ENCODE measurements at places on chromosomes 4 and X.

DNA sequence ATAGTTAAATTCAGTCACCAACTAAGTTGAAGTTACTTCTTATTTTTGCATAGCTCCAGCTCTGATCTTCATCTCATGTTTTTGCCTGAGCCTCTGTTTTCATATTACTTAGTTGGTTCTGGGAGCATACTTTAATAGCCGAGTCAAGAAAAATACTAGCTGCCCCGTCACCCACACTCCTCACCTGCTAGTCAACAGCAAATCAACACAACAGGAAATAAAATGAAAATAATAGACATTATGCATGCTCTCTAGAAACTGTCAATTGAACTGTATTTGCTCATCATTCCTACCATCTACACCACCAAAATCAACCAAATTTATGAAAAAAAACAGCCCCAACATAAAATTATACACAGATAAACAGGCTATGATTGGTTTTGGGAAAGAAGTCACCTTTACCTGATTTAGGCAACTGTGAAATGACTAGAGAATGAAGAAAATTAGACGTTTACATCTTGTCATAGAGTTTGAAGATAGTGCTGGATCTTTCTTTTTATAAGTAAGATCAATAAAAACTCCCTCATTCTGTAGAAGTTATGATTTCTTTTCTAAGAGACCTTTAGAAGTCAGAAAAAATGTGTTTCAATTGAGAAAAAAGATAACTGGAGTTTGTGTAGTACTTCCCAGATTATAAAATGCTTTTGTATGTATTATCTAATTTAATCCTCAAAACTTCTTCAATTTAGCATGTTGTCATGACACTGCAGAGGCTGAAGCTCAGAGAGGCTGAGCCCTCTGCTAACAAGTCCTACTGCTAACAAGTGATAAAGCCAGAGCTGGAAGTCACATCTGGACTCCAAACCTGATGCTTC is 7.0 kb downstream of the ALB start:
- DNase-seq, result no peak

DNA sequence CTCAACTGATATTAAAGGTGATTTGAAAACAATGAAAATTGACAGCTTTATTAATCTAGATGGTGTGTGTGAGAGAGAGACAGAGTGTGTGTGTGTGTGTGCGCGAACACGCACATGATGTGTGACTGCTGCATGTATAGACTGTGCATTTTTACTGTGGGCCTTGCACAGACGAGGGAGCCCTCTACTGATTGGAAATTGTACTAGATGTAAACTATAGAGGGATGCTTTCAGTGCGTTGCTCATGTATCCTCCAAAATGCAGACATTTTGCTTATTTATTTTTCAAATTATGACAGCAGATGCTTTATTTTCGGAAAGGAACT is 168.4 kb upstream of the GK2 start:
- DNase-seq, result peak; percentile 4

DNA sequence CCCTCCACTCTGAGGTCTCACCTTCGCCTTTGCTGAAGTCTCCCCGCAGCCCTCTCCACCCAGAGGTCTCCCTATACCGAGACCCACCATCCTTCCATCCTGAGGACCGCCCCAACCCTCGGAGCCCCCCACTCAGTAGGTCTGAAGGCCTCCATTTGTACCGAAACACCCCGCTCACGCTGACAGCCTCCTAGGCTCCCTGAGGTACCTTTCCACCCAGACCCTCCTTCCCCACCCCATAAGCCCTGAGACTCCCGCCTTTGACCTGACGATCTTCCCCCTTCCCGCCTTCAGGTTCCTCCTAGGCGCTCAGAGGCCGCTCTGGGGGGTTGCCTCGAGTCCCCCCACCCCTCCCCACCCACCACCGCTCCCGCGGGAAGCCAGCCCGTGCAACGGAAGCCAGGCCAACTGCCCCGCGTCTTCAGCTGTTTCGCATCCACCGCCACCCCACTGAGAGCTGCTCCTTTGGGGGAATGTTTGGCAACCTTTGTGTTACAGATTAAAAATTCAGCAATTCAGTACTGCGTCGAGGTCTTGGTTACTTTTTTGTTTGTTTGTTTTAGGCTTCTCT is 5.0 kb downstream of the SOD3 start:
- no peak for DNase-seq

DNA sequence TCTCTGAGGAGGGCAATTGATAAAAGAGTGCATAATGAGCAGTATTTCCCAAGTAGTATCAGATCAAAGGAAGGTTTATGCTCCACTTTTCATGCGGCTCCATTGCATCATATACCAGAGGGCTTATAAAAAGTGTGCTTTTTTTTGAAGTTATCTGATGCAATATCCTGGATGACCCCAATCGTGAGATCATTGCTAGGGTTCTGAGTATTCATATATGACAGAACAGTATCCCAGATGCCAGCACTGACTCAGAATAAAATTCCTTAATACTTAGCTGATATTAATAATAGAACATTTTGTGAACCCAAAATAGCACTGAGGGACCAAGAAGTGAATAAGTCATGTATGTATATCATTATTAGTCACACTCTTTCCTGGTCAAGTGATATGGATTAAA is 945.5 kb upstream of the AGA start:
- no peak for DNase-seq

- no peak for DNase-seq
Observed at GRCh38 chrX:111101580-111101979, 5.6 kb downstream of the PAK3 start.

DNA sequence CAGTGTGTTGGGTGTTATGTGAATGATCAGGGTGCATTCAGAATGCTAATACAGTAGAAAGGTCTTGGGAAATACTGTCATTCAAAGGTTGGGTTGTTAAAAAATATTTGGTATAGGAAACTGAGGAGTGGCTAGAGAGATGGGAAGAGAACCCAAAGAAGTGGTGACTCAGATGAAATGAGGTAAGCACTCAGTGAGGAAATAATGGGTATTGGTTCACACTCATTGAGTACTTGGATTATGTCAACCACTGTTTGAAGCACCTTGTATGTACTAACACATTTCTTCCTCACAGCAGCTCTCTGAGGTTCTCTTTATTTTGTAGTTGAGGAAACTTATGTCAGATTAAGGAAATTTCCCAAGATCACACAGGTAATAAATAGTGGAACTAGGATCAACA is 40.8 kb upstream of the NUDT6 start:
- no peak for DNase-seq

DNA sequence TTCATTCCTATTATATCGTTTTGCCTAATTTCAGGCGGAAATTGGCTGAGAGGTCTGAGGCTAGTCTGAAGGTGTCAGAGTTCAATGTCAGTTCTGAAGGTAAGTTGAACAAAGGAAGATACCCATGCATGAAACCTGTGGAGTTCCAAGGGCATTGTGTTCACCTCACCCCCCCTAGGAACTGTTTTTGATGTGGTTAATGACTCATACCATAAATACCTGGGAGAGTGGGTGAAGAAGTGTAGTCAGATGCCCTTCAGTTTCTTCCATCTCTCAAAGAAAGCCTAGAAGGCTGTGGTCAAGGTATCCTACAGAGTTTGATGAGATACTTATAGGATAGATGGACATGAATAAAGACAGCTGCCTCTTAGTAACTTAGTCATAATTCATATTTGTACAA is 2.7 kb downstream of the UTP14A start:
- no peak for DNase-seq

GRCh38 chr4:113636877-113637276 is 124.7 kb downstream of the CAMK2D start:
- no peak for DNase-seq

DNA sequence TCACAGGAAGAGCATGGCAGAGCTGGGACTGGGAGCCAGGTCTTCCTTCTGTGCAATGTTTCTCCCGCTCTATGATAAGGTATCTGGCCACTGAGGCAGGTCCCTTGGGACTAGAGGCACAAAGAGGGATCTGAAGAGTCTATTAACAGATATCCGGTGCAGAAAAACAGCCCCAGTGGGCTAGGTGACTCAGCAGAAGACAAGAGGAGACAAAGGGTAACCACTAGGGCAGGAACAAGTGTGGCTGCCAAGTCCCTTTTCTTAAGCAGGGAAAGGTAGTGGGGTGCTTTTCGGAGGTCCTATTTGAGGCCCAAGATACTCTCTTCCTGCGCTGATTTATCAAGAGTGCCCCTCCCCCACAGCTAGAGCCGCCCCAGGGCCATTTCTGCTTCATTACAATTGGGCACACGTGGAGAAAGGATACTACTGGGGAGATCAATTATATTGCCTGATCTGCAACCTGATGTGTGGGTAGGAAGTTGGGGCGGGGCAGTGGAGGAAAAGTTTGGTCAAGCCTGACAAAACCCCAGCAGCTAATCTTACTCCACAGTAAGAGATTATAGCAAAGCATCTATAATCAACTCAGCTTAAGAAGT is at the start of gene DGAT2L6:
Gene DGAT2L6, plus strand, starts transcription at position 546 of the 596 bp plus-strand sequence. CDS start 100 bp downstream, outside the sequence.
- DNase-seq, result no peak

DNA sequence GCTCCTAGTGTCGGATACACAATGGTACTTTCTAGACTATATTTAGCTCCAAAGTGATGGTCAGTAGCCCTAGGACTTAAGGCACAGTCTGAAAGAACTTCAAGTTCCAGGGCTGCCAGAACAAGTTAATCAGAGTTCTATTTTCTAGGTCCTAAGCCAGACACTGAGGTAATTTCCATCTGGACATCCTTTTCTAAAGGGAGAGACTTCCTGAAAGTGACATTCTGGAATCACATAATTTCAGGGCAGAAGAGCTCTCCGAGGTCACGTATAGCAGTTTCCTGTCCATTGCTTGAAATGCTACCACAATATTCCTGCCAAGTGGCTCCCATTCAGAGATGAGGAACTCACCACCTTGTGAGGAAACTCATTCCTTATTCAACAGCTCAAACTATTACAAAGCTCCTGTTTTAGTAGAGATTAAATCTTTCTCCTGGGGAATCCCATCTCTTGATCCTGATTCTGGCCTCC is 117.9 kb downstream of the COL25A1 start:
- DNase-seq, result no peak

DNA sequence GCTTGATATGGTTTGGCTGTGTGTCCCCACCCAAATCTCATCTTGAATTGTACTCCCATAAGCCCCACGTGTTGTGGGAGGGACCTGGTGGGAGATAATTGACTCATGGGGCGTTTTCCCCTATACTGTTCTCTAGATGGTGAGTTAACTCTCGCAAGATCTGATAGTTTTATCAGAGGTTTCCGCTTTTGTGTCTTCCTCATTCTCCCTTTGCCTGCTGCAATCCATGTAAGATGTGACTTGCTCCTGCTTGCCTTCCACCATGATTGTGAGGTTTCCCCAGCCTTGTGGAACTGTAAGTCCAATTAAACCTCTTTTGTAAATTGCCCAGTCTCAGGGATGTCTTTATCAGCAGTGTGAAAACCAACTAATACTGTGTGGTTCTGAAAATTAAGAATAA is 11.5 kb downstream of the SLAIN2 start:
- DNase-seq, result no peak

DNA sequence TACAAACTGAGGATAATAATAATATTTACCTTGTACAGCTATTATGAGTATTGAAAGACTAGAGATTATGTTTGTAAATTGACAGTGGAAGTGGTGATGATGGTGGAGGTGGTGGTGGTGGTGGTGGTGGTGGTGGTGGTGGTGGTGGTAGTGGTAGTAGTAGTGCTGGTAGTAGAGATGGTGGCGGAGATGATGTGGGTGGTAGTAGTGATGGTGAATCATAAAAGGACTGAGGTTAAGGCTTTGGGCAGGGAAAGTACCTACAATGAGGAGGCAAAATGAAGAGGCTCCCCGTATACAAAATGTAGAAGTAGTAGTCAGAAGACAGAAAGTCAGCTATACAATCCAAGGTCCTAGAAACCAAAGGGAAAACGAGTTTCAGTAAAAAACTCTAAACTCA is 214.1 kb downstream of the BCOR start:
- DNase-seq, result no peak

- no peak for DNase-seq
Observed at GRCh38 chr4:38948551-38948950, 80.9 kb downstream of the FAM114A1 start.

GRCh38 chrX:72201836-72202536 is 20.4 kb downstream of the PIN4 start:
- DNase-seq, result no peak

DNA sequence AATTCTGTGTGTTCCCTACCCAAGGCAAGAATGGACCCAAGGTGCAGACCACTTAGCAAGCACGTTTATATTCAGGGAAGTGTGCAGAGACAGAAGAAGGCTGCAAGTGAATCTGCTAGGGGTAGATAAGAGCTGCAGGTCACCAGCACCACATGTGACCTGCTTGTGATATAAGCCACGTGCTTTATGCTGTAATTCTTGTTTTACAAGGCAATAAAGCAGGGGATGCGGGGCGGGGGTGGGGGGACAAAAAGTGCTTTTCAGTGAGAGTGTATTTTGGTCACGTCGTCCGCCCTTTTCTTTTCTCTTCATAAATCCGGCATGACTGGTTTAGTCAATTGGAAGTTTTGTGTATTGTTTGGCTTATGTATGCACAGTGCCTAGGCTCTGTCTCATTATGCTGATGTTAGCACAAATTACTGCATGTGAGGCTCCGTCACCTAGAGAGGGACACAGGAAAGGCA is 192.7 kb downstream of the RBMX2 start:
- no peak for DNase-seq

- no peak for DNase-seq
Observed at GRCh38 chr4:7795983-7796382, 143.7 kb downstream of the AFAP1 start.

GRCh38 chrX:11588097-11588496 is 77.6 kb downstream of the ARHGAP6 start:
- DNase-seq, result no peak

DNA sequence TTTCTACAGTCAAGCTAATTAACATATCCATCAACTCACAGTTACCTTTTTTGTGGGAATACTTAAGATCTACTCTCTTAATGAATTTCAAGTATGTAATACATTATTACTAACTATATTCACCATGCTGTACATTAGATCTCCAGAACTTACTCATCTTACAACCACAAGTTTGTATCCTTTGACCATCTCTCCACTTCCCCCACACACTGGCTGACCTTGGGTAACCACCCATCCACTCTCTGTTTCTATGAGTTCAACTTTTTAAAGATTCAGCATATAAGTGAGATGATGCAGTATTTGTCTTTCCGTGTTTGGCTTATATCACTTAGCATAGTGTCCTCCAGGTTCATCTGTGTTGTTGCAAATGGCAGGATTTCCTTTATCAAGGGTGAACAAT is 30.5 kb upstream of the MAGED1 start:
- no peak for DNase-seq

GRCh38 chr4:791898-792625 is 33.9 kb downstream of the CPLX1 start:
- DNase-seq, result no peak

DNA sequence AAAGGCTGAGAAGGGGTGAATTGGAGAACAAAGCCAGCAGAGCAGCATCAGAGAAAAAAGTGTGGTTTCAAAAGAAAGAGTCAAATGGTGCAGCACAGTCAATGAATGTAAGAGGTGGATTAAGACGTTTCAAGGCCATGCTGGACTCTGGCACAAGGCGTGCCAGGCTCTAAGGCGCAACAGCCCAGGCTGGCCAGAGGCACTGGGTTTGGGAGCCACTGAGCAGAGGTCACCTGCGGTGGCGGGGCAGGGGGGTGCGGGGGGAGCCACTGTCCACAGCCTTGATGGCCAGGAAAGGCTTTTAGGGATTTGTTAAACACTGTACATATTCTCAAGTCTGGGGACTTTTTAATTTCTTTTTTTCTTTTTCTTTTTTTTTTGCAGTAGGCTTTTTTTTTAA is 222.5 kb upstream of the FAT1 start:
- DNase-seq, result no peak
